ENCODE measurements at places on chromosomes 1 and 21.

- peaks cover 11% of the 10 kb centered on the region for H3K4me1 ChIP-seq
- no peak overlapping the region for H3K4me3 ChIP-seq
- no peaks in the 10 kb centered on the region for H3K36me3 ChIP-seq
- peak; percentile 76 for DNase-seq
- H3K27ac ChIP-seq = no peak overlapping the region
- H3K27me3 ChIP-seq = peaks cover 45% of the 10 kb centered on the region
These were observed 29.2 kb upstream of the OR2B11 start for GRCh38 chr1:247487057-247487456.

DNA sequence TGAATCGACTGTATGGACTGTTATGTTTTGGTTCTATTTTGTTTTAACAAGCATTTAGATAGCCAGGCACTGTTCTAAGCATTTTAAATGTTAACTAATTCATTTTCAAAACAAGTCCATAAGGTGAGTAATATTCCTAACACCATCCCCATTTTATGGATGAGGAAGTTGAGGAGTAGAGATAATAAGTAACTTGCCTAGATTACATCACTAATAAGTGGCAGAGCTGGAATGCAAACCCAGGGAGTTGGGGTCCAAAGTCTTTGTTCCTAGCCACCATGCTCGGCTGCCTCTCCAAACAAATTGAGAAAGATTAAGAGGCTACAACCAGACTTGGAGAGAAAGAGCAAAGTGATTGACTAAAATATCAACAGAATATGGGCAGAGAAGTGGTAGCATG is 12.6 kb upstream of the LEPR start:
- H3K4me1 ChIP-seq = peaks cover 6% of the 10 kb centered on the region
- H3K27me3 ChIP-seq = no peaks in the 10 kb centered on the region
- no peak for DNase-seq
- peaks cover 11% of the 10 kb centered on the region for H3K36me3 ChIP-seq
- no peak overlapping the region for H3K27ac ChIP-seq
- H3K4me3 ChIP-seq = no peak overlapping the region

DNA sequence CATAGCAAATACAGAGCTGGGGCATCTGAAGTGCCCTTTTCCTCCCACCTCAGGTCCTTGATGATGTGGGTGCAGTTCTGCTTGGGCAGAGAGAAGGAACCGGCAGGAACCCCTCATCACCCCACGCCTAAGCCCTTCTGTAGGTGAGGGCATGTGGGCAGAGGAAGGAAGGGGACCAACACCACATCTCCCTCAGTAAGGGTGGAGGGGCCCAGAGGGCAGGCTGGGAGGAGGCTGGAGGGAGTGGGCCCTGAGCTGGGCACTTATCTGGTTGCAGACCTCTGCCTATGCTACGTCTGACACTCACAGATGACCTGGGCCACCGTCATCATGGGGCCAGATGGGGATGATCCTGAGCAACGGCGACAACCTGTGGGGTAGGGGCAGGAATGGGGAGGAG is 11.0 kb downstream of the ZNF687 start:
- no peak for DNase-seq
- H3K27ac ChIP-seq = no peak overlapping the region
- H3K4me3 ChIP-seq = no peak overlapping the region
- H3K36me3 ChIP-seq = peaks cover 95% of the 10 kb centered on the region

DNA sequence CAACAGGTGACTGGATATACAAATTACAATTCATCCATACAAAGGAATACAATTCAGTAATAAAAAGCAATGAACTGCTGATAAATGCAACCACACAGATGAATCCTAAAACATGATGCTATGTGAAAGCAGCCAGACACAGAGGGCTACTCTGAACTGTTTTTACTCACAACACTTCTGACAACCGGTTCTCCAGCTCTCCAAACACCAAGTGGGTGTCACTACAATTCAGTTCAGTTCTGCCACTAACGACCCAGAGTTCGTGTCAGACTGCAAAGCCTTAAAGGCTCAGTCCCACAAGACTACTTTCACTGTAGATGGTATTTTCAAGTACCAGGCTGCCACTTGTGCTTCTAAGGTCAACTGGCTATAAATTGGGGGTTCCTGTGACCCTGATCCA is 119.4 kb downstream of the SLC16A1 start:
- H3K36me3 ChIP-seq = no peaks in the 10 kb centered on the region
- no peak overlapping the region for H3K27ac ChIP-seq
- H3K4me1 ChIP-seq = no peaks in the 10 kb centered on the region
- no peak overlapping the region for H3K4me3 ChIP-seq
- DNase-seq = no peak
- no peaks in the 10 kb centered on the region for H3K27me3 ChIP-seq

DNA sequence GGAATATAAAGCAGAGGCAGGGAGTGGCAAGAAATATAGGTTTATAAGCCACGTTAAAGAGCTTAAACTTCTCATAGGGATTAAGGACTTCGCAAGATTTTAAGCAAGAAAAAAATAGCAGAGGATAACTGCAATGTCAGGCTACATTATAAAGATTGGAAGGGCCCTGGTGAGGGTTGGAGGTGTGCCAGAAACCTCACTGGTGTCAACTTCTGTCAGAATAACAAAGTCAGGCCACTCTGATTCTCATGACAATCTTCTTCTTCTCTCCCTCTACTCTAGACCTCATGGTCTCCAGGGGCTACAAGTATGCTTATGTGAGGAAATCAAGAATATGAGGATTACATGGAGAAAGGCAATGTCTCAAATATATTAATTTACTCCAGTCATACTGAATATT is 32.6 kb upstream of the FMO2 start:
- no peak overlapping the region for H3K4me3 ChIP-seq
- no peaks in the 10 kb centered on the region for H3K27me3 ChIP-seq
- DNase-seq = peak; percentile 13
- no peaks in the 10 kb centered on the region for H3K4me1 ChIP-seq
- no peak overlapping the region for H3K27ac ChIP-seq
